A549 treated with GW870086 at 1 μM for 4 hours (cell line): ENCODE measurements at places on chromosomes 12 and 14. TPM values are rescaled to one million over a fixed set of nuclear protein-coding genes. Genes with fewer than 3 reads are reported as not detected.

The TM9SF1 gene
- 63.4 to 67.1 TPM (median 65.5 TPM) in 5 replicates for total RNA-seq

The GPR68 gene
- 0.06 to 0.16 TPM (median 0.12 TPM) in 4 of 5 replicates, not detected in the other for total RNA-seq

The RHOJ gene
- total RNA-seq = not detected in 5 replicates

The PIWIL1 gene
- total RNA-seq = 0.27 TPM in 1 of 5 replicates, not detected in the others

The AMDHD1 gene
- 1.9 to 2.8 TPM (median 2.2 TPM) in 5 replicates for total RNA-seq

The COQ6 gene
- total RNA-seq = 23.7 to 28.6 TPM (median 27.6 TPM) in 5 replicates

The STON2 gene
- total RNA-seq = 0.81 to 1.2 TPM (median 1.1 TPM) in 5 replicates

The SMOC1 gene
- total RNA-seq = 14.6 to 20.9 TPM (median 17.7 TPM) in 5 replicates

The CPM gene
- 4.1 to 6.3 TPM (median 5.5 TPM) in 5 replicates for total RNA-seq

The CACNA1C gene
- 0.03 to 0.05 TPM (median 0.03 TPM) in 3 of 5 replicates, not detected in the others for total RNA-seq

The VASH1 gene
- total RNA-seq = 3.0 to 4.1 TPM (median 3.6 TPM) in 5 replicates

The TAMALIN gene
- total RNA-seq = 0.51 to 1.6 TPM (median 0.65 TPM) in 5 replicates

The PRR4 gene
- 0.51 to 4.2 TPM (median 2.0 TPM) in 5 replicates for total RNA-seq

The TSHR gene
- total RNA-seq = not detected in 5 replicates

The ESR2 gene
- total RNA-seq = 0.09 to 0.29 TPM (median 0.13 TPM) in 4 of 5 replicates, not detected in the other

The NKX2-8 gene
- total RNA-seq = 1.6 to 4.2 TPM (median 3.2 TPM) in 5 replicates

The ATL1 gene
- total RNA-seq = 5.1 to 6.2 TPM (median 5.6 TPM) in 5 replicates

The DNAI7 gene
- total RNA-seq = 0.18 to 0.33 TPM (median 0.23 TPM) in 4 of 5 replicates, not detected in the other

The GPRC5D gene
- 0.22 TPM in 1 of 5 replicates, not detected in the others for total RNA-seq

The ZNF385A gene
- 16.3 to 23.1 TPM (median 22.3 TPM) in 5 replicates for total RNA-seq

The ARHGAP9 gene
- total RNA-seq = 0.24 to 0.94 TPM (median 0.82 TPM) in 5 replicates

The COL2A1 gene
- 0.02 to 0.08 TPM (median 0.06 TPM) in 4 of 5 replicates, not detected in the other for total RNA-seq

The AQP2 gene
- total RNA-seq = not detected in 5 replicates

The NPFF gene
- 0.85 TPM in 1 of 5 replicates, not detected in the others for total RNA-seq

The IRF2BPL gene
- 17.0 to 25.5 TPM (median 24.1 TPM) in 5 replicates for total RNA-seq
